Fibroblast of skin of back (primary cell): ENCODE measurements at places on chromosomes 4 and X.
A peak's percentile ranks its signal among the peaks of the same experiment; 100 is the strongest.

DNA sequence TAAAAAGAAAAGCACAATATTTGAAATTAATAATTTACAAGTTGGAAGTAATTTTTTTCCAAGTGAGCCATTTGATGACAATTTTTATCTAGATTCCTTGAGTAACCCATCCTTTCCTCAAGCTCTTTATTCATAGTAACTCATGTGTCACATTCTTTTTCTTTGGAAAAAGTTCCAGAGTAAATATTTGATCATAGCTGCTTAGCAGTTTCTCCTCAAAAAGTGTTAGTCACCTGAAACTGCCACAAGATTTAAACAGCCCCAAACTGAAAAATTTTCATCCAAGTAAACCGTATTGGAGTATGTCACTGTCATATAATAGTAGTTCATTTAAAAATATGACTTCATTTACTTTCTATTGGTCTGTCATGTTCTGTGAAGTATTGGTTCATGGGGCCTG is 94.6 kb upstream of the CASK start:
- peak; percentile 0 for DNase-seq

DNA sequence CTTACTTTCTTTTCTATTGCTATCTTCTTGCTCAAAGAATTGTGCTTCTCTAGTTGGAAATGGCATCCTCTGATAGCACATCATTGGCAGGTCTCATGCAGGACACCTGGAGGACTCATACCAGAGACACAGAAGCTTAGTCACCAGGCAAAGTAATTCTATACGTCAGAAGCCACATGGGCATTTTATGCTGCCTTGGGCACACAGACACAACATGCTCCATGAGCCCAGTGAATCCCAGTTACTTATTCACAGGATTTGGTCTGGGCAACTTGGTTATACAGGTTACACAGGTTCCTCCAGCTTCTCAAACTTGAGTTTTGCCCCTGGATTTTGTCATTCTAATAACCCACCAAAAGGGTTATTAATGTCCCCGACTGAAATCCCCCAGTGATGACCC is 7.1 kb downstream of the RASSF6 start:
- DNase-seq: no peak

GRCh38 chrX:8345473-8345872 is 119.2 kb upstream of the VCX3B start:
- no peak for DNase-seq

DNA sequence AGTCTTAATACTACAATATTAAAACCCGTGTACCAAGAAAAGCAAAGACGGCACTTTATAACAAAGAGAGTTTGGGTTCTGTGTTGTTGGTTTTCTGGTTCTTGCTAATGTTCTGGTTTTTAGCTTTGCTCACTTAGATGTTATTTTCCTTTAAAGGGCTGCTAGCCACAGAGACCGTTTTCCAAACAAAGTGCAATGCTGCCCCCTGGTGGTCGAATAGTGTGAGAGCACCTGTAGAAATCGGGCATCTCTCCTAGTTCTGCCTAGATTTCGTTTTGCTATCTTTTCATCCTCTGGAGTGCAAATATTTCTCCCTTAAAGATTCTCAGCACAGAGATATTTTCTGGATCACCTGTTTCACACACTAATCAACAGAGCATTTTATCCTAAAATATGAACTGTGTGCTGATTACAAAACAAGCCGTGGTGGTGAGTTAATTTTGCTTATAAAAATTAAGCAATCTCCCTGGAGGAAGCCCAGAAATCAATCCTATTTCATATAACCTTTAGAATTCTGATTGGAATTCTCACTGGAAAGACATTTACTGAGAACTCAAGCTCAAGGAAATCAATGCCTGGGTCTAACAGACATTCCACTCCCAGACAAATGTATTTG is 334.5 kb upstream of the NOCT start:
- peak; percentile 76 for DNase-seq

DNA sequence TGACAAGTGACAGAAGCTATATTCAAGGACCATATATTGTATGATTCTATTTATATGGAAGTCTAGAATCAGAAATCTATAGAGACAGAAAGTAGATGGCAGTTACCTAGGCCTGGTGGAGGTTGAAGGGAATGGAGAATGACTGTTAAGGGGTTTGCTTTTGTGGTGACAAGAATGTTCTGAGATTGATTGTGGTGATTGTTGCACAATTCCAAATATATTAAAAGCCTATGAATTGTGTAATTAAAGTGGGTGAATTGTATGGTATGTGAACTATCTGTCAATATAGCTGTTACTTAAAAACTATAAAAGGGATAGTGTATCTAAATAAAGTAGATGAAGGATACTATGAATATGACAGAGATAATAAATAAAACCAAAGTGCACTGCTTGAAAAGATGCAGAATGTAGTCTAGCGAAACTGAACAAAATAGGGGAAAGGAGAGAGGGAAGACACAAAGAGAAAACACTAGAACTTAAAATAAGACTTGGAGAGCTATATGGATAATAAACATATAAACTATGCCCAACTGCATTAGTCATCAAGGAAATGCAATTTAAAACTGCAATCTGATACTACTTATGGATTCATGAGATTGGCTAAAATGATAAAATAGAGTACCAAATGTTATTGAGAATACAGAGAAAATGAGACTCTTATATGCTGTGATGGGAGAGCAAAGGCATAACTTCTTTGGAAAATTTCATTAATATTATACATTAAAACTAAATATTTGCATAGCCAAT is 82.1 kb upstream of the BANK1 start:
- DNase-seq: no peak

- DNase-seq: peak; percentile 0
These were observed 155.3 kb upstream of the TEX13A start for GRCh38 chrX:105375816-105376215.

DNA sequence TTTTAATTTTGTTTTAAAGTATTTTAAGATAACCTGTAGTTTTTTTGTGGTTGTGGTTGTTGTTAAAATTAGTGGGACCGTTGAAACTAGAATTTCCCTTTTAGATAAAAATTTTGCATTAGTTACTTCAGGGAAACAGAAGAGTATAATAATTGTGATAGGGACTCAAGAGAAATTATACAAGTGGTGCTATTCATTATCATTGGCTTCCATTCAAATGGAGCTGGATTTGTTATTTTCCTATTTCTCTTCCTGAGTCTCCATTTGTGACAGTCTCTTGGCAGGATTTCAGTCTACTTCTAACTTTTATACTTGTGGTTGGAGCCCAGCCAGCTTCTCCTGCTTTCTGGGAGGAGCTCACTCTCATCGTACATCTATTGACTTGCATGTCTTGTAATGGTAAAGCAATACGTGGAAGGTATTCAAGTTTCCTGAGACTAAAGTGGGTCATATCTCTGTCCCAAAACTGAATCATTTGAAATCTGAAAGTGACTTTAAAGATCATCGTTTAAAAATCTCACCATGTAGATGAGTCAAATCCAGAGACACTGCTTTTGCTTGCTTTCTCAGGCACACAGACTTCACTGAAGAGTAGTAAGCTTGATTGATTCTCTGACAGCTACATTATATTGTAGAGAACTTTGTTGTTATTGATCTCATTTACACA is 155.8 kb downstream of the RPA4 start:
- peak; percentile 15 for DNase-seq

GRCh38 chrX:118694638-118695037 is 32.8 kb upstream of the IL13RA1 start:
- peak; percentile 30 for DNase-seq

DNA sequence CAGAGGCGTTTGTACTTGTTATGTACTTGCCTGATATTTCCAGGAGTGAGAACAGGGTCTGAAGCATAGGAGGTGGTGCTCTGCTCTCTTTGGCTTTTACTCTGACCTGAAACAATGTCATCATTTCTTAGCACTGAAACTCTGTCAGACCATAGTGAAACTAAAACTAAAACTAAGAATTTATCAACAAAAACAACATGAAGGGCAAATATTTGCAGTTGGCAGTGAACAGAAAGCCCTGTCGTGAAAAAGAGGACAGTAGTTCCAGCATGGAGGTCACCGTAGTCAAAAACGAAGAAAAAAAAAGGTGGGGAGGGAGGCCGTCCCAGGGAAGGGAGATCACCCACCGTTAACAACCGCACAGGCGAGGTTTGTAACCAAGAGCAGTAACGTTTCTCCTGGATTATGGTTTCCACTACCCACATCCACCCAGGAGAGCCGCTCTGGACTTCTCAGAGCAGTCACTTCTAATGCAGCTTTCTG is 97.5 kb downstream of the ANK2 start:
- no peak for DNase-seq

- DNase-seq: no peak
These were observed 84.0 kb upstream of the IGFBP7 start for GRCh38 chr4:57194068-57194611.

GRCh38 chr4:164876700-164877324 is at the start of gene APELA:
Gene APELA (plus strand): TSS chr4:164877178. CDS start chr4:164877332, 154 bp downstream.
- no peak for DNase-seq

DNA sequence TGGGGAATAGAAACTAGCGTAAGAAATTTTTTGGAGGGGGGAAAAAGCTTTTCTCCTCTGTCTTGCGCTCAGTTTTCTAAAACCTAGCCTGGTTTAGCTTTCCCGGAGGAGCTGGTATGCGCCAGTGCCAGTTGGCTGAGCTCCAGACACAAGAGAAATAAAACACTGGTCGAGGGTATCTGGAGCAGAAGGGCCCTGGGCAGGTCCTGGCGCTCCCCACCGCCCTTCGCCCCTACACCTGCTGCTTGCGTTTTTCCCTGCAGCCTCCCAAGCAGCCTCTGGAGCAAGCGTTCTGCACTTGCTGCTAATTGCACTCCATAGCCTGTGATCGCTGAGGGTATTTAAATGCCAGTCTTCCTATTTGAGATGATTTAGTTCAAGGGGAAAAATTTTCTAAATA is 816 bp downstream of the EREG start:
- DNase-seq: peak; percentile 8

DNA sequence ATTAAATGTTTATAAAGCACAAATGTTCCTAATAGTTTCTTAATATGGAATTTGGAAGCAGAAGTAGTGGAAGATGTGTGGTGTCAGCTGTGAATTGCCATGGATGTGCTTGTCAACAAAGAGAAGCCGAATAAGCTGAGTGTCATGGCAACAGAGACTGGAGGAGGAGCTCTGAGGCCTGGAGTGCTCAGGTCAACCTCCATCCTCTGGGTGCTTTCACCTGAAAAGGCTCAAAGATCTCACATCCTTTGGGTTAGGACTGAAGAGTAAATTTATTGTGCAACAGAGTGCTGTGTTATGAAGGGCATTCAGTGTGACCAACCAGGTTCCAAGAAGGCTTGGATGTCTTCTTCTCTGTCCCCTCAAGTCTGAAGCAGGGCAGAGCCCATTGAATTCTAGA is 18.7 kb downstream of the SGMS2 start:
- DNase-seq: no peak

GRCh38 chr4:47031011-47031678 is at the start of gene GABRB1:
Gene GABRB1 (plus strand): TSS chr4:47031567.
- peak; percentile 39 for DNase-seq

- no peak for DNase-seq
These were observed 120.7 kb downstream of the NKX6-1 start for GRCh38 chr4:84378356-84378755.

DNA sequence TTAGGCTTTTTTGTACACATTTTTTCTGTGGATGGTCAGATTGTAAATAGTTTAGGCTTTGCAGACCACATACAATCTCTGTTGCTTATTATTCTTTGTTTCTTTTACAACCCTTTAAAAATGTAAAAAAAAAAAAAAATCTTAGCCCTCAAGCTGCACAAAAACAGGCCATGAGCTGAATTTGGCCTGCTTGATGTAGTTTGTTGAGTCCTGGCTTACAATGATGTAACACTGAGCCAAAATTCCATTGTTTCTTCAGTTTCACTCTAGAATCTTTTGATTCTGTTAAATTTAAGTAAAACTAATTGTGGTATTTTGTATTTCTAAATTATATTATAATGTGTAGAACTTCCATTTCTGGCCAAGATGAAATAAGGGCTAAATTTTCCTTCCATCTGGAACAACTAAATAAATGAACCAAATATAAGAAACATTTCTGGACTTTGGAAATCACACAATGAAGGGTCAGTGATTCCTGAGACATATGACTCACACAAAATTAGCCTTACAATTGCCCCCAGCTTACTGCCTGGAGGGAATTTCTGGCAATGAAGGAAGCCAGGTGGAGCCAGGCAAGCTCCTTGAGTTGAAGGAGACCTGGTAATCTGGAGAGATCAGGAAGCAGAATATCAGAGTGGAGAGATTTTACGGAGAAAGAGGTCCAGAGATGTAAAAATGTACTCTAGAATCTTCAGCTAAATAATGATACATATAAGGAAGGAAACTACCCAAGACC is 29.8 kb downstream of the IQCM start:
- DNase-seq: peak; percentile 11

DNA sequence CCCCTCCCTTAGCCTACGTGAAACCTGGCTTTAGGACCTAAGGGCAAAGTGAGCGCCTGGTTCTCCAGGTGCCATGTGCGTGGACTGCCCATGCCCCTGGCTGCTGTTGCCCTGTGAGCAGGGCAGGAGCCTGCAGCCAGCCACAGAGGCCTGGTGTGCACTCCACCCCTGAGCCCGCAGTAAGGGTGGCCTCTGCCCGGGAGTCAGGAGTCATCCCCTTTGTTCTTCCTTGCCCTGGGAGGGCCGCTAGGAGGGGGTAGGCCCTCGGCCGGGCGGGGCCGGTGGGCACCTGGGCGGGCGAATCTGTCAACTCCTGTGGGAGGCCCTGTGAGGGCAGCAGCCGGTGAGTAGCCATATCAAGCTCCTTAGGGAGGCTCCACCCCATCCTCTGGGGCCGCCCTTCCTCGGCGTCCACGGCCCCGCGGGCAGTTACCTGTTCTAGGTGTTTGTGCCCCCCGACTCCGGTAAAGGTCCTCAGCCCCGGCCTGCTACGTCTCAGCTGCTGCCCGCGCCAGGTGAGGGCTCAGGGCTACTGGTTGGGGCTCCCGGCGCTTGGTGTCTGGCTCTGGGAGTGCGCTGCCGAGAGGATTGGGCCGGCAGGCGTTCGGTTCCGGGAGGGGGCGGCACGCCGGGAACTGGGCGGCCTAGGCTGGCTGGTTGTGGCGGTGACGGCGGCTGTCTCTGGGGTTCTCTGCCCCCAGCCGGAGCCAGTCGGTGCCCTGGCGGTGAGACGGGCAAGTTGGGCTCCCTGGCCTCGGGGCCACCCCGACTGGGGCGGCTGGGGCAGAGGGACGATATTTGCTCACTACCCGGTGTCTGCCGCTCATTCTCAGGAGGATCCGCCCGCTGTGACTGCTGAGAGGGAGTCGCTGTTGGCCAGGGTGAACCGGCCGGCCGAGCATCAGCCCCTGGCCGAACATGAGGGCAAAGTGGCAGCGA is 1060.2 kb downstream of the TECRL start:
- DNase-seq: no peak

- no peak for DNase-seq
These were observed 5.7 kb upstream of the SERTM2 start for GRCh38 chrX:111505783-111506182.

DNA sequence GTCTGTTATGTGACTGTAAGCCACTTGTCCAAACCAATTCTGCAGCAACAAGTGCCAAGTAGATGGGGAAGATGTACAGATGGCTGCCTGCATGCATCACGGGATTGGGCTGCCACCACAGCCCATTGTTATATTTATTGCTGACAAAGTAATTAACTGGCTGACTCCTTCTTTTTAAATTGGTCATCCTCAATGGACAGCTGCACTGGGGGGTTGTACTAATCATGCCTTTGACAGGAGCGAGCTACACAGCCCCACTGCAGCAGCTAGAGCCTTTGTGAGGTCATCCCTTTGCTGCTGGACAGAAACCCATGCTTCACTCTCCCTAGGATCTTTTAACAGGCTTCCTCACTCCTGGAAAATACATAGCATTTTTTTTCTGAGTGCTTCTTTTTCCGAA is 146.7 kb upstream of the CXXC4 start:
- no peak for DNase-seq

GRCh38 chr4:12701384-12701783 is 782.8 kb downstream of the RAB28 start:
- no peak for DNase-seq
